Activated CD4-positive, alpha-beta T cell treated with anti-CD3 and anti-CD28 coated beads, Interleukin-2, amount 10 ng/mL, durations not matched to agents 24 days and 14 days (primary cell): ENCODE measurements at places on chromosomes 13 and 19. TPM values are rescaled to one million over a fixed set of nuclear protein-coding genes. Genes with fewer than 3 reads are reported as not detected.

DNA sequence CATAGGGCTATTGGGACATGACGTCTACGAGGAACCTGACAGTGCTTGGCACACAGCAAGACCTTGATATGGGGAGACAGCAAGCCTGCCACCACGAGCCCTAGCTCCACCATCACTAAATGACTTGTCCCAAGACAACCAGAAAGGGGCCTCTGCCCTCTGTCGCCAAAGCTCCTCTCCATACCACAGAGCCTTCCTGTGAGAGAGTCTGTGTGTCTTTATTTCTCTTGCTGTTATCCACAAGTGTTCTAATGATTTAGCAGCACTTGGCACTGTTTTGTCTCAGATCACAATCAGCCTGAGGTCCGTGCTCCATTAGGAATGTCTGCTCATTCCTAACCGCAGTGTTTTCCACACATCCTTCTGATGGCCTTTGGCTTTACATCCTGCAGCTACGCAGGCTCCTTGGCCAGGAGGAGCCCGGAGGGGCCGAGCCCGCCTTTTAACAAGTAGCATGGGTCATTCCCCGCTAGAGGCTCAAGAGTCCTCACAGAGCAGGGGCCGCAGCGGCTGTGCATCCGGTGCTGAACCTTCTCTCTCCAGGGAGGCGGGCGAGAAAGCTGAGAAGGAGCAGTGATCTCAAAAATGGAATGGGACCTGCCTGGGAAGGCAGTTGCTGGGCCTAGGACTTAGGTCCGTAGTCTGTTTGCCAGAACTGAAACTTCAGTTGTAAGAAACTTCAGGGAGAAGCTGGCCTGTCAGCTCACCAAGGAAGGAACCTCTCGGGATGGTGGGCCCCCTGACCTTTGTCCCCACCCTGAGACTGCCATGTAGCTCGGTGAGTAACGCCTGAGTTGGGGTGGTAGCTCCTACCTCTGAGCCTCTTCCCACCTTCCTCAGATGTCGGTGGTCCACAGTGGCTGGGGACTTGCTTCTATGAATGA lies 61.1 kb upstream of the HMGB1 start:
- H3K4me3 ChIP-seq, result no peak overlapping the region
- no peak overlapping the region for H3K27ac ChIP-seq
- peaks cover 5% of the 10 kb centered on the region for H3K4me1 ChIP-seq
- no peaks in the 10 kb centered on the region for H3K36me3 ChIP-seq

- H3K36me3 ChIP-seq, result no peaks in the 10 kb centered on the region
- no peak overlapping the region for H3K27ac ChIP-seq
- H3K27me3 ChIP-seq, result no peaks in the 10 kb centered on the region
- no peak for DNase-seq
Observed at GRCh38 chr13:42544246-42544926, 29.6 kb upstream of the TNFSF11 start.

- H3K4me1 ChIP-seq, result peaks cover 8% of the 10 kb centered on the region
- H3K27me3 ChIP-seq, result no peaks in the 10 kb centered on the region
- H3K27ac ChIP-seq, result peak overlapping the region; percentile 3
- DNase-seq, result peak; percentile 96
- peaks cover 31% of the 10 kb centered on the region for H3K36me3 ChIP-seq
Observed at GRCh38 chr19:43555185-43555770, 20.0 kb downstream of the XRCC1 start.

DNA sequence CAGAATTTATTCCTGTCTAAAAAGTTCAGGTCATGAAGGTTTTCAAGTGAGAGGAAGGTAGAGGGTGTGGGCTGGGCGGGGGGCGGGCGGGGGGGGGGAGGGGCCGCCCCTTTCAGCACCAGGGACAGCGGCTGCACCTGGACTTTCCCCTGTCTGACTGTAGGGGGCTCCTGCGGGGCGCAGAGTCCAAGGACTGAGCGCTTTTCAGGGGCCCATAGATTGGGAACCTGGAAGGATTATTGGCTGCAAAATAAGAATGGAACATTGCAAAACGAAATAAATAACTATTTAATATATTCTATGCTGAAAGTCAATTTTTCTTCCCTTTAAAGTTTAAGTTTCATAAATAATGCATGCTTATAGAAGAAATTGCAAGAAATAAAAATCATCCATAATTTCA lies 8.9 kb upstream of the CYP4F3 start:
- no peaks in the 10 kb centered on the region for H3K4me1 ChIP-seq
- H3K4me3 ChIP-seq, result no peak overlapping the region
- H3K36me3 ChIP-seq, result no peaks in the 10 kb centered on the region
- peaks cover 11% of the 10 kb centered on the region for H3K27me3 ChIP-seq

DNA sequence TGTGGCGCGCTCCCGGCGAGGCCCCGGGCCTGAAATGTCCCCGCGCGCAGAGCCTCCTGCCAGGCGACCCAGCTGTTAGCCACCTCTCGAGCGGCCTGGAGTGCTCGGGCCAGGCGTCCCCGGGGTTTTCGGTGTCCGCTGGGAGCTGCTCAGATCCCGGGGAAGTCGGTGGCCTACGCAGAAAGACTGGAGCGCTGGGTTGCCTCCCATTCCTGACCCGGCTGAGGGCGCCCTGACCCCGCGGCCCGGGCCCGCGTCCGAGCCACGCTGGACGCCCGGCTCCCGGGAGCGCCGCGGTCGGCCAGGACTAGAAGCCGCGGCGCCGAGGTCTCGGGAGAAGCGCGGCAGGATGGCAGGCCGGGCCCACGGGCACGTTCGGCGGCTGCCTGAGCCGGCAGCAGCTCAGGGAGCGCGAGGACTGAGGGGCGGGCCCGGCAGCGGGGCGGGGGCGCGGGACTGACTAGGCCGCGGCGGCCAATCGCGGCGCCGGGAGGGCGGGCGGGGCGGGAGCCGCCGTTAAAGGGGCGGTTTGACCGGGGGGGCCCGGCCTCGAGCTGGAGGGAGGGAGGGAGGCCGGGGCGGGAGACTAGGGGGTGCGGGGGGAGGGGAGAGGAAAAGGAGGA lies 1.3 kb upstream of the ZIC2 start:
- peaks cover 8% of the 10 kb centered on the region for H3K4me1 ChIP-seq
- no peak overlapping the region for H3K27ac ChIP-seq
- peaks cover 65% of the 10 kb centered on the region for H3K27me3 ChIP-seq
- H3K4me3 ChIP-seq, result peak overlapping the region; percentile 61

GRCh38 chr13:36133950-36134626 lies 2.9 kb upstream of the DCLK1 start:
- peaks cover 32% of the 10 kb centered on the region for H3K27me3 ChIP-seq
- no peak for DNase-seq
- no peak overlapping the region for H3K4me3 ChIP-seq
- H3K36me3 ChIP-seq, result no peaks in the 10 kb centered on the region
- H3K4me1 ChIP-seq, result no peaks in the 10 kb centered on the region

DNA sequence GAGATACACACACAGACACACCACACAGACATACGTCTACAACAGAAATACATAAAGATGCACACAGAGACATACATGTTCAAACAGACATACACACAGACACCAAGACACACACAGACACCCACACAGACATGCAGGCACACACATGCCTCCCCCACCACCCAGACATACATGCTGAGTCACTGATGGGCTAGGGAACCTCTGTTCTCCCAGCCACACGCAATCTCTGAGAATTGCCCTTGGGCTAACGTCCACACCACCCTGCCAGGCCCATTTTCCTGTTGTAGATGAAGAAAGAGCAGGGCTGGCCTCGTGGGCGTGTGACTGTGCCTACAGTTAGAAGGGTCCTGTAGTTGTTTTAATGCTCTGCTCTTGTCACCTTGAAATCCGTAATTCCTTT lies 261.9 kb downstream of the KCNRG start:
- H3K27ac ChIP-seq, result no peak overlapping the region
- DNase-seq, result no peak
- no peaks in the 10 kb centered on the region for H3K36me3 ChIP-seq
- H3K4me3 ChIP-seq, result no peak overlapping the region

DNA sequence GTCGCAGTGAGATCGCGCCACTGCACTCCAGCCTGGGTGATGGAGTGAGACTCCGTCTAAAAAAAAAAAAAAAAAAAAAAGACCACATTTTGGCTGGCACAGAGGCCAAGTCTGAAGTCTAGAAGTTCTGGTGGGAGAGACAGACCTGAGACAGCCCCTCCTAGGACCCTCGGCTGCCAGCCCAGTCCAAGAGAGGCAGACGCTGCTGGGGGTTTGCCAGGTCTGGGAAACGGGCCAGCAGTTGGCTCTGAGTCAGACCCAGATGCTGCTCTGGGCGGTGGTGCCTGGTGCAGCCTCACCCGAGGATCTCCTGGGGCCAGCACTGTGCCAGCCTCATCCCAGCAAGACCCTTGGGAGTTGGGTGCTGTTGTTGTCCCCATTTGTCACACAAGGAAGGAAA lies 5.8 kb downstream of the FCHO1 start:
- H3K4me1 ChIP-seq, result peaks cover 35% of the 10 kb centered on the region
- no peak overlapping the region for H3K4me3 ChIP-seq
- no peak overlapping the region for H3K27ac ChIP-seq
- no peaks in the 10 kb centered on the region for H3K27me3 ChIP-seq

DNA sequence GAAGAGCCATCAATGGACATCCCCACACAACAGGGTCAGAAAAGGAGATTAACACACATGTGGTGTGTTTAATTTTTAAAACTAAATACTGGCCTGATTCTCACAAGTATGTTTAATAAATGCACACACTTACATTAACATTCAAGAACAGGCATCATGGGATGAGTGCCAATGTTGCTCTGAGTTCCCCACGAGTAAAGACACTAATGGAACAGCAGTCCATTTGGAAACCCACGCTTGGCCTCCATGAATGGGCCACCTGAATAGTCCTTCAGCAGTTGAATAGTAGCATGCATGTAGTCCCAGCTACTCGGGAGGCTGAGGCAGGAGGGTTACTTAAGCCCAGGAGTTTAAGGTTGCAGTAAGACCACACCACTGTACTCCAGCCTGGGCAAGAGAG lies 195.2 kb upstream of the IPO5 start:
- no peaks in the 10 kb centered on the region for H3K36me3 ChIP-seq
- no peak overlapping the region for H3K4me3 ChIP-seq
- peaks cover 2% of the 10 kb centered on the region for H3K27me3 ChIP-seq
- no peak overlapping the region for H3K27ac ChIP-seq
- peak; percentile 6 for DNase-seq

- DNase-seq, result peak; percentile 85
- H3K4me3 ChIP-seq, result peak overlapping the region; percentile 95
- peak overlapping the region; percentile 90 for H3K27ac ChIP-seq
- peaks cover 10% of the 10 kb centered on the region for H3K36me3 ChIP-seq
- peaks cover 26% of the 10 kb centered on the region for H3K27me3 ChIP-seq
- peaks cover 25% of the 10 kb centered on the region for H3K4me1 ChIP-seq
Observed at GRCh38 chr13:24161010-24161775, 673 bp downstream of the SPATA13 start.

GRCh38 chr19:19816679-19817078 lies 4.9 kb downstream of the ZNF506 start:
- H3K27me3 ChIP-seq, result no peaks in the 10 kb centered on the region
- peaks cover 10% of the 10 kb centered on the region for H3K4me1 ChIP-seq
- peak overlapping the region; percentile 60 for H3K4me3 ChIP-seq
- DNase-seq, result no peak
- peak overlapping the region; percentile 86 for H3K27ac ChIP-seq

DNA sequence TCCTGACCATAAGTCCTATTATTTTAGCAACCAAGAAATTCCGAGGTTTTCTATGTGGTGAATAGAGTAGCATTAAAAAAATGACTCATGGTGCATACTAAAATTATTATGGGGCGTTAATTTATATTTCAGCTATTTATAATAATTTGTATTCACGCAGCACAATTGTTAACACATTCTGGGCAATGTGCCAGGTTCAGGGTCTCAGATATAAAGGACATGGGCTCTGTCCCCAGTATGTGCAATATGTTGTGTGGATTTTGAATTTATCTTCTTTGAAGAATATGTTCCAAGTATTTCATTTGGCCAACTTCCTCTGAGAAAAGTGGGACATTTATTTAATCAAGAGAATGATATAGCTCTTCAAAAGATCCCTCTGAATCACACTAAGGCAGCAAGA lies 1434.7 kb upstream of the PRR20A start:
- H3K4me1 ChIP-seq, result no peaks in the 10 kb centered on the region
- H3K36me3 ChIP-seq, result no peaks in the 10 kb centered on the region
- H3K27ac ChIP-seq, result no peak overlapping the region
- no peak overlapping the region for H3K4me3 ChIP-seq
- H3K27me3 ChIP-seq, result no peaks in the 10 kb centered on the region

DKKL1 gene
- total RNA-seq, result not detected in 2 replicates

SHANK1 gene
- total RNA-seq, result not detected in 2 replicates

ZNF681 gene
- 2.6 and 3.0 TPM in 2 replicates for total RNA-seq

NEK5 gene
- not detected in 2 replicates for total RNA-seq

FFAR3 gene
- total RNA-seq, result 0.21 and 0.69 TPM in 2 replicates

MBNL2 gene
- total RNA-seq, result 22.0 and 24.5 TPM in 2 replicates

PTGER1 gene
- 0.78 and 1.1 TPM in 2 replicates for total RNA-seq

KIR2DL4 gene
- not detected in 2 replicates for total RNA-seq

EPS8L1 gene
- total RNA-seq, result 3.7 and 3.9 TPM in 2 replicates

ZNF534 gene
- not detected in 2 replicates for total RNA-seq

LRFN3 gene
- total RNA-seq, result 11.0 and 11.6 TPM in 2 replicates
